ENCODE measurements at places on chromosomes 4 and X.

- no peak for DNase-seq
Observed at GRCh38 chrX:44060221-44060620, 87.0 kb upstream of the NDP start.

GRCh38 chr4:188316391-188316790 lies 177.2 kb downstream of the TRIML1 start:
- DNase-seq, result no peak

GRCh38 chr4:150280081-150280895 lies 202.0 kb downstream of the DCLK2 start:
- DNase-seq, result no peak

DNA sequence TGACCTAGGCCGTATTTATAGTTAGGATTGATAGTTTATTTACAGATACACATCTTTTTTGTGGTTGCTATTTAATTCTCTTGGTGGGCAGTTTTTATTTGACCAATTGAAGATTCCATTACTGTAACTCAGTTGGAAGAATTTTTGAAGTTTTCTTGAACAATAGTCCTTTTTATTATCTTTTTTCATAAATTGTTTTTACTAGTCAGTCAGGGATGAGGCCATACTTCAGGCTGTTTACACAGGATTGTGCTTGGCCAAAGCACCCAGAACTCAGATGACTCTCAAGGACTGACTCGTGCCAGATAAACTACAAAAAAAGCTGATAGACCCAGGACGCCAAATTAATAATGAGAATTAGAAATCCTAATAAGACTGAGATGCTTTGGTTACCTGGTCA lies 7.0 kb downstream of the HERC3 start:
- no peak for DNase-seq

DNA sequence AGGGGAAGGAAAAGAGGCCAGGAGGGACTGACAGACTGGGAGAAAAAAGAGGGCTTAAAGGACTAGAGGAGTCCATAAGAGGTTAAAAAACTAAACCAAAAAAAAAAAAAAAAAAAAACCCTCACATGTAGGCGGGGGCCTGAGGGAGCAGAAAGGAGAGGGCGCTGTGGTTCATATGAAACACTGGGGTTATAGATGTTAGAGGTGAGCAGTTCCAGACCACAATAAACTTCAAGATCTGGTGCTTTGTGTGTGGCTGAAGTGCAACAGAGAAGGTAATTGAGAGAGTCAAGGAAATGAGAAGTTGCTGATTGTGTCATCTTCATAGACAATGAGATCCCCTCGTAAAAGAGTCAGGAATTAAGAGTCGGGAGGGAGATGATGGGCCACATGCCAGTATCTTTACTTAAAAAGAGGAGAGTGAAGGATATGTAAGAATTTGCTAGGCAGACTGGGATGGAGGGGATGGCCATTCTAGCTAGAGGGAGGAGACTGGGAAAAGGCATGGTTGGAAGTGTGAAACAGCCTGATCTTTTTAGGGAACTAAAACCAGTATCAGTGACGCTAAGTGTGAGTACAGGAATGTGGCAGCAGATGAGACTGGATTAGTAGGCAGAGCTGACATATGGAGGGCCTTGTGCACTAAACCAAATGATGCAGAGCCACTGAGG lies 18.4 kb upstream of the OGT start:
- DNase-seq, result no peak

DNA sequence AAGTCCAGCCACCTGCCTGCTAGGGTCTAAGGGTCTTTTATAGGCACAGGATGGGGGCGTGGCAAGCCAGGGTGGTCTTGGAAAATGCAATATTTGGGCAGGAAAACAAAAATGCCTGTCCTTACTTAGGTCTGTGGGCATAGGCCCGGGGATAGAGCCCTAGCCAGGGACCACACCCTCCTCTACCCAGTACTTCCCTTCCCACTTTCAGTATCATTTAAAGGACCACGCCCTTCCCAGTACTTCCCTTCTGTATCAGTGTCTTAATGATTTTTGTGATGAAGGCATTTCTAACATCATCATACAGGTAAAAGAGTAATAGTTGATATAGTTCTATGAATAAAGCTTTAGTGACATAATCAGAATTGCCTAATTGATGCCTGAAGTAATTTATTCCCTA lies 11.4 kb downstream of the BANK1 start:
- DNase-seq, result no peak

- no peak for DNase-seq
Observed at GRCh38 chr4:6929339-6929811, 19.7 kb downstream of the TBC1D14 start.

DNA sequence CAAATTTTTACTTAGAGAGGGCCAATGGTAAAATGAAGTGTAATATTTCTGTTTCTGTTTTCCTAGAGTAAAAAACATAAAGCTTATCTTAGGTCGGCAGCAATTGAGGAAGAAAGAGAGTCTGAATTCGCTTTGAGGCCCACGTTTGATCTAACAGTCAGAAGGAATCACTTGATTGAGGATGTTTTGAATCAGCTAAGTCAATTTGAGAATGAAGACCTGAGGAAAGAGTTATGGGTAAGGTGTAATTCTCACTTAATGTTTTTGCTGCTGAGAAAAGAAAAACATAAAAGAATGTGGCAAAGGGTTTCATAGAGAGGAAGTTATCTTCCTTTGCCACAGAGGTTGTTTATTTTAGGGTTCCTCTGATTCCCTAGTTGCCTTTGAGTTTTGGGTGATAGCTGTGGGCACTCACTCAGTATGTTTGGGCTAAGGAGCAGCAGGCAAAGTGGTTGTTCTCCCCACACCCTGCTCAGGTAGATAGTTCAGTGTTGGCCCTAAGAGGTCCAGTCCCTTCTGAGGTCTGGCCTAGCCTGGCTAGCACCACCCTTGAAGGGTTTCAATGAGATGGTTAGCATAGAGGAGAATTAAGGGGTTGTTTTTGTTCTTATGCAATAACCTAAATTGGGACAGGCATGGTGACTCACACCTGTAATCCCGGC lies 32.3 kb downstream of the HERC5 start:
- no peak for DNase-seq

GRCh38 chrX:45134315-45134731 lies 66.4 kb downstream of the DIPK2B start:
- no peak for DNase-seq

GRCh38 chr4:40299811-40300292 lies 35.3 kb upstream of the CHRNA9 start:
- no peak for DNase-seq

DNA sequence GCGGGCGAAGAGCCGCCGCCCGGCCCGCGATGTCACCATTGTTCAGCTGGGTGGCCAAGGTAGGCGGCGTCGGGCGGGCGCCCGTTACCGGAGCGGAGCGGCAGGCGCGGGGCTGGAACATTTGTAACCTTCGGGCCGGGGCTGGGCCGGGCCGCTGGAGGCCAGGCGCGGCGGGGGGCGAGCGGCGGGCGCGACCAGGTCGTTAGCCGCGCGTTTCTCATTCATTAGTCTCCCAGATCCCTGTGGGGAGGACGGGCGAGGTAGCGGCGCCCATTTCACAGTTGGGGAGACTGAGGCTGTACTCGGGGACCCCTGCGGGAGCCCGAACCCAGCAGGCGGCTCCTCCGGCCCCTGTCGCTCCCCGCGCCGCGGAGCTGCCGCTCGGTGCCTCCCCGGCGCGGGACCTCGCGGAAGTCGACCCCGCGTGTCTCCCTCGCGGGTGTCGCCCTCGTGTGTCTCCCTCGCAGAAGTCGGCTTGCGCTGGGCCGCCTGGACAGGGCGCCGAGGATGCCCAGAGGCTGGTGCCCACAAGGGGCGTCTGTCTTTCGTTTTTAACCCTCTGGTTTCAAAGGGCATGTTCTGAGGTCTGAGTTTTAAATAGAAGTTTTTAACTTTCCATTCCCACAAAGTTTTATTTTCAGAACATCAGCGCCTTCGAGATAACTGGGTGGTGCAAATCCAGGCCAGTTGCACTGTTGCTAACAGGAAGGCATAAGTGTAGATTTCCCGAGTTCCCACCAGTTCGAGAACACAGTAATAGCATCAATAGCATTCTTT lies 17.5 kb downstream of the PTTG2 start:
- DNase-seq, result peak; percentile 80

- DNase-seq, result no peak
Observed at GRCh38 chrX:44871931-44872820, 812 bp upstream of the KDM6A start.

DNA sequence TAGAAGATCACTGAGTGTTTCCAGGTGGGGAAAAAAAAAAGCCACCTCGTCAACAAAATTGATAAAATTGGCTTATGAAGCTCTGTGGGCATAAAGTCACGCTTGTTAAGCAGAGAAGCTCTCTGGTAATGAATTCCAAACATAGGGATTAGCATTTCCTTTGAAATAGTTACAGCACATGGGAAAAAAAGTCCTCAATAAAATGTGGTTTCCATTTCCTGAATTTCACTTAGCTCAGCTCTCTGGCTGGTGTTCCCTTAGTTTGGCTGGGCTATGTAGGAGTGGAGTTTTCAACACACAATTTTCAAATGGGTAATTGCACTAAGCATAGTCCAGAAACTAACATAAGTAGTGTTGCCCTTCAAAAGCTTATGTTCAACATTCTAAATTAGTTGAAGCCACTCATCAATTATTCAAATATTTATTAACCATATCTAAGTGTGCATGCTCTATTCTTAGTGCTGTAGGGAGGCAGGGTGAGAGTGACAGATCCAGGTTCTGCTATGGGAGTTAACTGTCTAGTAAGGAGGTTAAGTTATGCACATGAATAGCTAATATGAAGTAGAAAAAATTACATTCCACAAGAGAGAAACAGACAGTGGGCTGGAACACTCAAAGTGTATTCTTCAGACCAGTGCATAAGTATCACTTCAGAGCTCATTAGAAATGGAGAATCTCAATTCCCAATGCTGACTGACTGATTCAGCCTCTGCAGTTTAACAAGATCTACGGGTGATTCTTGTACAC lies 445.7 kb downstream of the SMARCA1 start:
- no peak for DNase-seq

- DNase-seq, result no peak
Observed at GRCh38 chrX:32137525-32137924, 1065.7 kb upstream of the FTHL17 start.

GRCh38 chr4:177182166-177182565 lies 127.5 kb upstream of the NEIL3 start:
- DNase-seq, result no peak

- DNase-seq, result no peak
Observed at GRCh38 chrX:12052109-12052508, 86.2 kb upstream of the FRMPD4 start.

- peak; percentile 27 for DNase-seq
Observed at GRCh38 chrX:132480581-132481203, 8.1 kb downstream of the MBNL3 start.

DNA sequence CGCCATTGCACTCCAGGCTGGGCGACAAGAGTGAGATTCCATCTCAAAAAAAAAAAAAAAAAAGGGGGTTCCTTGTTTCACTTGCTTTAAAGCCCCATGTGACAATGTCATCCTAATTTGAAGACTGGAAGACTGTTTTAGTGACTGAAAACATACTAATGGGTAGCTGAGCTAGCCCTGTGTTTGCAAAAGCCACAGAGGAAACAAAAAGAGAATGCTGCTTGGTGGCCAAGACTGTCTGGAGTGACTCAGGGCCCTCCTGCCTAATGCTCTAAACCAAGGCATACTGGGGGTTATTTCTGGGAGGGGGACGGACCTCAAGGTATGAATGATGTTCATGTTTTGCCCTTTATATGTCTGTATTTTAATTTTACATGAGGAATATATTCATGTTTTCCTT lies 16.0 kb downstream of the HPSE start:
- no peak for DNase-seq

GRCh38 chr4:70801265-70801809 lies 38.4 kb downstream of the GRSF1 start:
- no peak for DNase-seq

DNA sequence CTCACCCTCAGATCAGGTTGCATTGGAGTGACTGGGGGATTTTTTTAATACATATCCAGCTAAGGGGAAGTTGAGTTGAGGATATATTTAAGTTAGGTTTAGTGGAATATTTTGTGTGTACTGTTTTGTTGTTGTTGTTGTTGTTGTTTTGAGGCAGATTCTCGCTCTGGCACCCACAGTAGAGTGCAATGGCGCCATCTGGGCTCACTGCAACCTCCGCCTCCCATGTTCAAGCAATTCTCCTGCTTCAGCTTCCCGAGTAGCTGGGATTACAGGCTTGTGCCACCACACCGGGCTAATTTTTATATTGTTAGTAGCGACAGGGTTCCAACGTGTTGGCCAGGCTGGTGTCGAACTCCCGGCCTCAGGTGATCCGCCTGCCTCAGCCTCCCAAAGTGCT lies 38.6 kb upstream of the ATP6AP2 start:
- DNase-seq, result no peak

GRCh38 chrX:78540171-78540570 lies 119.0 kb downstream of the RTL3 start:
- no peak for DNase-seq

DNA sequence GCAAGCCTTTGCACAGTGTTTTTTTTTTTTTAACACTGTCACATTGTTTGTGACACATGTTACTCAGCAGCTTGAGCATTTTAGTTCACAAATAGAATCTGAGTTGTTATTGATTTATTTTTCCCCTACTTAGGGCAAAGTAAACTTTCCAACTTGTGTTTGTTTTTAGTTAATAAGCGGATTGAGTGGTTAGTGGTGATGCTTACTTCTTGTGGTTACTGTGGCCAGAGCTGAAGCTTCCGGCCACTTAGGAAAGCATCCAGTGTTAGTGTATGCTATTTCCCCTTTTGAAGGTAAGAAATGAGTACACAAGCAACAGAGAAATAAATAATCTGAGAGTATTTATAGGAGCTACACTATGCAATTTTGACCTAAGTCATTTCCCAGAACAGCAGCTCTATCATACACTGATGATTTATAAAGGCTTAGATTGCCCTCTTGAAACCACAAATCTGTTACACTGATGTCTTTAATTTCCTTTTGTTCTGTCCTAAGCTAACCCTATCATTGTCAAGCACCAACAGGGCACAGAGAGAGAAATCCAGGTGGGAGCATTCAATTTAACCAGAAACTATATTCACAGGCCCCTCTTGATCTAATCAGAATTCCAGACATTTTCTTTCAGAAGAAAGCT lies 2464.6 kb downstream of the PCDH7 start:
- no peak for DNase-seq

- no peak for DNase-seq
Observed at GRCh38 chr4:149047368-149047767, 605.2 kb upstream of the NR3C2 start.

DNA sequence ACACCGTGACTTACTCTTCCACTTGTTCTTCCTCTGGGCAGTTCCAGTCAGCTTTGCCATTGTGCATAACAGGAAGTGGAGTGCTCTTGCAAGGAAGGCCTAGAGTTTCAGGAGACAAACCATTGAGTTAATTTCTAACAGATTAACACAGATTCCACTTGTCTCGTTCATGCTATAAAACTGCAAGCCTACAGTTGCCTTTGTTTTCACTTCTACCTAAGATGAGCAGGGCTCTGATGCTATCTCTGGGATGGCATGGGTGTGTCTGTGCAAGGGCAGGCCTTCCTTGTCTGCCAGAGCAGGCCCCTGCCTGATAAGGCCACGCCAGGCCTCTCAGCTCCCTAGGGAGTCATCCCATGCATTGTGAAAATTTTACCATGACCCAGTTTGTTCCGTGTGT lies 67.7 kb upstream of the PGRMC2 start:
- DNase-seq, result no peak

All from activated T-cell treated with anti-CD3 and anti-CD28 coated beads, Interleukin-2, amount 50 U/mL, for 1 hour (primary cell).